ENCODE measurements at places on chromosomes 2 and 18. TPM values are rescaled to one million over a fixed set of nuclear protein-coding genes. Genes with fewer than 3 reads are reported as not detected.

Gene ZNF516
- 4.8 TPM for total RNA-seq

Gene UGT1A1
- total RNA-seq = not detected

Gene CNGA3
- total RNA-seq = not detected

Gene CROCC2
- total RNA-seq = not detected

Gene POTEJ
- not detected for total RNA-seq

Gene KCNJ3
- not detected for total RNA-seq

Gene SRD5A2
- total RNA-seq = not detected

Gene CD207
- 0.14 TPM for total RNA-seq

Gene LYPD6B
- total RNA-seq = not detected
